SIG-M5 (cell line): ENCODE measurements at places on chromosomes 6 and 20.

DNA sequence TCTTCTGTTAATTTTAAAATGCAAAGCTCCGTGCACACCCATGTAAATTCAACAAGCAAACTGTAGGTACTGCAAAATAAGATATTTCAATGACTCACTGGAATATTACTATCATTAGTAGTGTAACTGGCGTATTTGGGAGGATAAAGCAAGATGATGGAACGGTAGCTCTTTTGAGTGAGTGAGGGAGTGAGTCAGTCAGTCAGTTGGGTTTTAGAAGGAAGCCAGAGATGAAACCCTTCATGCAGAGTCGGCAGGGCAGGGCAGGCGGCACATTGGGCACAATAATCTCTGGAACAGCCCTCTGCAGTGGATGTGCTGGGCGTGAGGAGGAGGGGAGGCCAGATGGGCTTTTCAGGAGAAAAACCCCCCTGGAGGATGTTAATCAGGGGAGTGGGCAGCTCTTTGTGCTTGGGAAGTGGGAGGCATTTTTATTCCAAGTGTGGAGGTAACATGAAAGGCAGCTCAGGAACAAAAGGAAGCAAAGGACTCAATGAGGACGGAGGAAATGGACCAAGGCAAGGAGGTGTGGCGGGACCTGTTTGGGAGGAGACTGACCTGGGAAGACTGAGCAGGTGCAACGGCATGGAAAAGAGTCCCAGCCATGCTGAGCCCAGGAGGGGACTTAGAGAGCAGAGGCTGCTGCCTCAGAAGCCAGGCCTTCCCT is 171.2 kb downstream of the ZDHHC14 start:
- DNase-seq = no peak

DNA sequence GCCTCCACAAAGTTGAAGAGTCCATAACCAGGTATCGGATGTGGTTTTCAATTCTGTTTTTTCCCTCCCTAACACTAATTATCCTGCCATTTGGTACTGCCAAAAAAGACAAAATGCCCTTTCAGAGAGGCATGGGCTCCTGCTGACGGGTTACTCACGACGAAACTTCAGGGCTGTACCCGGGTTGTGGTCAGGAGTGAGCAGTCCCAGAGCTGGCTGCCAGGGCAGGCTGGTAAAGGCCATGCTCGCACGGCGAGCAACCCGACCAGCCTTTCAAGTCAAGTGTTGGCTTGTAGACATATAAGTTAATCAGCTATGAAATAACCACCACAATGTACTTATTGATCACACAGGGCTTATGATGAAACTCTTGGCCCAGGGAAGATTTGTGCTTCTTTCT is 152.5 kb downstream of the FOXC1 start:
- no peak for DNase-seq

GRCh38 chr6:107730106-107730505 is 94.0 kb downstream of the SCML4 start:
- DNase-seq = no peak

DNA sequence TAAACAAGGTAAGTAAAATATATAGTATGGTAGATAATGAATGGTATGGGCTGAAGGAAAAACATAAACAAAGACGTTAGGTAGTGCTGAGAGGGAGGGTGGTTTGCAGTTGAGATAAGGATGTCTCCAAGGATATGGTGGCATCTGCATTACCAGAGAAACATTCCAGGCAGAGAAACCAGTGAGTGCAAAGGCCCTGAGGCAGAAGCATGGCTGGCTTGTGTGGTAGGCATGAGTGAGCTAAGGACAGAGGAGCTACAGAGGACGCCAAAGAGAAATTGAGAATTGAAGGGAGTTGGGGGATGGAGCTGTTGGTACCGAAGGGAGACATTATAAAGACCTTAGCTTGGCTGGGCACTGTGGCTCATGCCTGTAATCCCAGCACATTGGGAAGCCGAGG is 18.4 kb upstream of the TFAP2A start:
- DNase-seq = no peak

DNA sequence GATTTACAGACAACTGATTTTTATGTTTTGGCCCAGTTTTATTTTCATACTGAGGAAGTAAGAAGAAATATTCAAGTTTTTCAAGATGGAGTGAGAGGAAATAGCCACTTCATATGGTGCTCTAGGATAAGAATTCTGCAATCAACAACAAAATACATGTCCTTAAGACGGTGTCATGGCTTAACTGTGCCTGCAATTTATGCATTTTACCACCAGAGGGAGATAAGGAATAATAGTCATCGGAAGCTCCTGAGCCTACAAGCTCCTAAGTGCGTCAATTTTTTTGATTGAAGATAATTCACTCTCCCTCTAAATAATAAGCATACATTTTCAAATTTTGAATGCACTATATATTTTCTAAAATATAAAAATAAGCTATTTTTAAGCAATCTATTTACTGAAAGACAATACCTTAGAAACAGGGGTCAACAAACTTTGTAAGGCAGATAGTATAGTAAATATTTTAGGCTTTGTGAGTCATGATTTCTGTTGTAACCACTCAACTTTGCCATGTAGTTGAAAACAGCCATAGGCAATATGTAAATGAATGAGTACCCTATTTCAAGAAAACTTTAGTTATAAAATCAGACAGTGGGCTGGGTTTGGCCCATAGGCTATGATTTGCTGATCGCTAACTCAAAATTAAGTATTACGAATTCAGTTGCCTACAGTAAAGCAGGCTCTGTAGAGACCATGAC is 230.9 kb upstream of the DTNBP1 start:
- DNase-seq = no peak

DNA sequence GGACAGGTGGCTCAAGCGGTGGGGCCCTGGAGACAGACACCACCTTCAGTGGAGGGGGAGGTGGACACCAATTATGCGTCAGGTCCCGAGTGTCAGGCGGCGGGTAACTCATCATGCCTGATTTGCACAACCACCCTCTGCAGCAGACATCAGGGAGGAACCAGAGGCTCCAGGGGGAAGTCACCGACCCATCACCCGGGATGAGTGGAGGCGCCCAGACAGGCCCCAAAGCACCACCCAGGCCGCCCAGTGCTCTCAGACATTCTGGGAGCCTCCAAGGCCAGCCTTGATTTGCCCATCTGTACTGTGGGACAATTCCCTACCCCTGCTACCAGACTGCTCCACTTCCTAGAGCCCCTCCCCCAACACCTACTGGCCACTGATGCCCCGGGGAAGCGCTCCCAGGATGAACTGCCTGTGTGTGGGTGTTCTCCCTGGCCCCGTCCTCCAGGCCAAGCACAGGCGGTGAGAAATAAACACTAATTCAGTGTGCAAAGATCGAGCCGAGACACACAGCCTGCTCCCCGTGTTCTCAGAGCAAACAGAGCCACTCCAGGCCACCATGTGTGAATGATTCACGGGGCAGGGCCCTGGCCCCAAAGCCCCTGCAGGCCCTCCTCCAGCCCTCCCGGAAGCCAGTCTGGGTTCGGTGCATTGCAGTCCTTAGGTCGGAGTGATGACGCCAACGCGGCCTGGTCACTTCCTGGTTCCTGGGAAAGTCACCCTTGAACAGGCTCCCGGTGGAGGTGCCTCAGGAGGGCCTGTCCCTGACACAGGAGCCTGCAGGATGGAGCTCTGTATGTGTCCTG is 107.2 kb downstream of the ASXL1 start:
- no peak for DNase-seq

GRCh38 chr6:129141499-129141898 is 258.6 kb downstream of the LAMA2 start:
- no peak for DNase-seq

- DNase-seq = no peak
Measured at GRCh38 chr6:132959639-132960326, 145.4 kb downstream of the RPS12 start.

DNA sequence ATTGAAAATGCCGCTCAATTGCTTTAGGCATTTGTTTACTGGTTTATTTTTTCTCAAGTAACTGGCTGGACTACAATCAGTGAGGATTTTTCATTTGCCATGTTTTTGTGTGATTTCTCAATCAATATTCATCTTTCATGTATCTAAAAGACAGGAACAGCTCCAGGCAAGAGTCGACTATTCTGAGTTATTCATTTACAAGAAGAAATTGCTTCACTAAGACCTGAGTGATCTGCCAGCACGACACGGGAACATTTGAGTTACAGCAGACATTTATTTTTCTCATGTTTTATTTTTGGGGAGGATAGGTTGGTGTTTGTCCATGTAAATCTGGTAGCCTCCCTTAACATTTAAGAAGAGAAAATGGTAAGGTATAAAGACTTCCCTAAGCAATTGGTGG is 124.1 kb downstream of the CBLN4 start:
- no peak for DNase-seq

DNA sequence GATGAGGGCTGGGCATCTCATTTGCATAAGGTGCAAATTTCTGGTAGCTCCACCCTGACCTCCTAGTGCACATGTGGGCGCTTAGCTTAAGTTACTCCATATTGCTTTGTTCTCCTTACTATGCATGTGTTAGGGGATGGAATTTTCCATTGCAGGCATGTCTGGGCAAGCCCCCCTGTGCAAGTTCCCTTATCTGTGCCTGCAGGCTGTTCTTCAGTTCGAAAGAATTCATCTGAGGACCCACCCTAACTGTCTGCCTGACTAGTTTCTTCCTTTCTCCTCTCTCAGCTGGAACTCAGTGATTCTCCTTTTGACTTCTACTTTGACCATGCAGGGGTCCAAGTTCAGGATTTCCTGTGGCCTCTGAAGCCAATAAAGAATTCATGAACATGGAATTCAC is 30.2 kb downstream of the CCDC170 start:
- no peak for DNase-seq

- DNase-seq = no peak
Measured at GRCh38 chr6:130018744-130019325, 454 bp downstream of the L3MBTL3 start.
